HT-29 (cell line): ENCODE measurements at places on chromosomes 5 and 9. TPM values are rescaled to one million over a fixed set of nuclear protein-coding genes. Genes with fewer than 3 reads are reported as not detected.

DNA sequence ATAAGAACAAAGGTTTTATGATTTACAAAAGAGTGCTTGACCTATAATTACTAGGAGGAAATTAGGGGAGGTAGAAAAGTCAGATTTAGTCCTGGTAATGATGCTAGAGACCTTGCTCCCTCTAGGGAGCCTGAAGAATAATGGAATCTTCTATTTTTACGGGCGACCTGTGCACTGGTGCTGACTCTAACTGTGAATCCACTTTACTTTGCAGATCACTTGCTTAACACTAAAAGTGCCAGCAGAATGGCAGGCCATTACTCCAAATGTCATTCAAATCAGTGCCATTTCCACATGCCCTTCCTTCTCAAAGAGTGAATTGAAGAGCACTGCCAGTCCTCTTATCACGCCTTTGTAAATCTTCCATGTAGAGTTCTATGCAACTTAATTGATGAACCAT is 359.4 kb upstream of the ARRDC3 start:
- no peak for DNase-seq

- no peak for DNase-seq
These were observed 39.0 kb downstream of the SEMA4D start for GRCh38 chr9:89458768-89459496.

Gene PCDHGA5
- 0.13 TPM in 2 replicates for total RNA-seq

DNA sequence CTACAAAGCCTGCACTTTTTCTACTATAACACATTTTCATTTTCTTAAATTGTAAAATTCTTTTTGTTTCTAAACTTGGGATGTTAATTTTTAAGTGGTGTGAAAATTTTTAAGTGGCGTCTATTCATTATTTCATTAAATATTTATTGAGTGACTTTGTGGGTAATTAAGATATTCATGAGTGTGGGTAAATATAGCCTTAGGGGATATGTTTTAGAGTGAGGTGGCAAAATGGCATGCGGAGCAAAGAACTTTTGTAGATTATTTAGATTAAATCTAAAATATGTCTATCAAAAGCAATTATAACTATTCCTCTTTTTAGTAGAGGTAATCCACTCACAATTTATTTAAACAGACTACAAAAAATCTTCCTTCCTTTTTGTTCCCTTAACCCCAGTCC is 188.4 kb downstream of the PCSK1 start:
- no peak for DNase-seq

Gene BTNL3
- total RNA-seq, result not detected in 2 replicates

DNA sequence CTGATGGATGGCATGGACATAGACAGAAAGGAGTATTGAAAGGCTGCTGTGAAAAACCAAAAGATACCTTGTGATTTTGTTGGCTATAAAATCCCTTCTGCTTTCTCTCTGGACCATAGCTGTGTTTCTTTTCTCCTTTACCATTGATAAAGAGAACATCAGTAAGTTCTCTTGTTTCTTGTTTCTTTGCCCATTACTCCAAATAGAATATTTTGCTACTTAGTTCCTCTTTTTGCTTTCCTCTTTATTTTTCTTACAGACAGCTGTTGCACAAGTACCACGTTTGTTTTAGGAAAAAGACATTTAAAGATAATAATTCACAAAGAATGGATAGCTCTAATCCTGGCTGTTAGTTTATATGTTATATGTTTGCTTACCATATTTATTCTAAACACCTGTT is 1129.2 kb downstream of the DTWD2 start:
- DNase-seq, result no peak

DNA sequence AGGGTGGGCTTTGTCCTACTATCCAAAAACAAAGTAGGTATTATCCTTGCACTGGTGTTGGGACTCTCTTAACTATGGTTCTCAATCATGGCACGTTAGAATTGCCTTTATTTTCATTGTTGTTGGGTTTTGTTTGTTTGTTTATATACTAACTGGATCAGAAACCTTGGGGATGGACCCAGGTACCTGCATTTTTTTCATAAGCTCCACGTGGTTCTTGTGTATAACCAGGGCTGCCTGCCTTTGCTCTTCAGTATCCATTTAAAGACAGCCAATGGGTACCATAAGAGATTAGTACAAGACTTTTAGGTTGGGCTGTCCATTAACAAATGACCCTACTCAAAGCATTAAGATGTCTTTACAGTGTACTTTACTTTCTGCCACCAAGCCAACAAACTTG is 2.5 kb upstream of the SSBP2 start:
- DNase-seq, result no peak

DNA sequence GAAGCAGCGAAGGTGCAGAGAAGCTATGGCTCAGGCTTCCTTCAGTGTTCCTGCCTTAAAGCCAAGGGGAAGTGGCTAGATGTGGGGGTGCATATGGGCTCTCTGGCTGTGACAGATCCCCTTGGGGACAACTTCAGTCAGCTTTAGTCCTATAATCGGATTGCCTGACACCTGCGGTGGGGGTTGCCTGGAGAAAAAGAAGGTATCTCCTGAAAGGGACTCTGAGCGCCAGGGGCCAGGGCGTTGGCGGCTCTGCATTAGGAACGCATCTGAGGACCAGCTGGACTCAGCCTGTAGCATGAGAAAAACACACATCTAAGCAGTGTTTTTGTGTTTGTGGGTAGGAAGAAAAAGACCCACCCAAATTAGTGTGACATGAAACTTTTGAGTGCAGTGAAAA is 84.3 kb upstream of the OTULINL start:
- DNase-seq, result no peak
